ENCODE measurements at places on chromosomes 4 and X.
A peak's percentile ranks its signal among the peaks of the same experiment; 100 is the strongest.

DNA sequence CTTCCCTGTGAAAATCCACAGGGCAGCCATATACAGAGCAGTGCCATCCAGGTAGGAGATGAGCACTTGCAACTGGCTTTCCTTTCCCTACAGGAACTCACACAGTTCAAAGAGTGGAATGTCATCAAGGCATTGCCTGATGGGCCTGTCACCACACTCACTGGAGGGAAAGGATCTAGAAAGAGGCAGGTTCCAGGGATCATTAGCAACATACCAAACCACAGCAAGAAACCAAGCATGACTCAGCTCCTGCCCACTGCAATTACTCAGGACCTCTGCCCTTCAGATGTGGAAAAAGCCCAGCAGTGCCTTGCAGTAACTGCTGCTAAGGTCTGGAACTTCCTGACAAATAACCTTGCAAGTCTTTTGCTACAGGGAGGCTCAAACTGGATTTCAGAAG, 101.2 kb downstream of the ZNF674 start:
- peak; percentile 61 for DNase-seq

- DNase-seq = peak; percentile 21
Observed at GRCh38 chr4:55347610-55348228, 1.7 kb downstream of the SRD5A3 start.

- DNase-seq = peak; percentile 1
Observed at GRCh38 chrX:21374163-21374993, at the start of gene CNKSR2. CNKSR2 (plus strand) TSS chrX:21374418; CDS start chrX:21374898, 480 bp downstream.

- peak; percentile 33 for DNase-seq
Observed at GRCh38 chr4:153523164-153523796, 57.1 kb downstream of the TMEM131L start.

- no peak for DNase-seq
Observed at GRCh38 chr4:6662591-6662990, 22.1 kb downstream of the MRFAP1 start.

DNA sequence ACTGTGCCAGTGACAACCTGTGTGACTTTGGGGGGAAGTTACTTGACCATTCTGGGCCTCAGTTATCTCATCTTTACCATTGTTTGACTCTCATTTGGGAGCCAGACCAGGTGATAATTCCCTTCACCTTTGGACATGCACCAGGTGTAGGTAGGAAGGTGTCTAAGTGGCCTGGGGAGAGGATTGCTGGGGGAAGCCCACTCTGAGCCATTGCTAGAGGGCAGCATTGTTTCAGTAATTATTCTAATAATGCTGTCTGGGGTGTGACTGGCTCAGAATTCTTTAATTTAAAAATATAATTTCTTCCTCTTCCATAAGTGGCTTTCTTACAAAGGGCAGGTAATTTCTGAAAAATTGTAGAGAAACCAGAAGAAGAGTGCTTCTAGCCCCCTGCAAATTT, 104.3 kb downstream of the RTL9 start:
- DNase-seq = no peak
